ENCODE measurements at places on chromosomes 3 and 15.

DNA sequence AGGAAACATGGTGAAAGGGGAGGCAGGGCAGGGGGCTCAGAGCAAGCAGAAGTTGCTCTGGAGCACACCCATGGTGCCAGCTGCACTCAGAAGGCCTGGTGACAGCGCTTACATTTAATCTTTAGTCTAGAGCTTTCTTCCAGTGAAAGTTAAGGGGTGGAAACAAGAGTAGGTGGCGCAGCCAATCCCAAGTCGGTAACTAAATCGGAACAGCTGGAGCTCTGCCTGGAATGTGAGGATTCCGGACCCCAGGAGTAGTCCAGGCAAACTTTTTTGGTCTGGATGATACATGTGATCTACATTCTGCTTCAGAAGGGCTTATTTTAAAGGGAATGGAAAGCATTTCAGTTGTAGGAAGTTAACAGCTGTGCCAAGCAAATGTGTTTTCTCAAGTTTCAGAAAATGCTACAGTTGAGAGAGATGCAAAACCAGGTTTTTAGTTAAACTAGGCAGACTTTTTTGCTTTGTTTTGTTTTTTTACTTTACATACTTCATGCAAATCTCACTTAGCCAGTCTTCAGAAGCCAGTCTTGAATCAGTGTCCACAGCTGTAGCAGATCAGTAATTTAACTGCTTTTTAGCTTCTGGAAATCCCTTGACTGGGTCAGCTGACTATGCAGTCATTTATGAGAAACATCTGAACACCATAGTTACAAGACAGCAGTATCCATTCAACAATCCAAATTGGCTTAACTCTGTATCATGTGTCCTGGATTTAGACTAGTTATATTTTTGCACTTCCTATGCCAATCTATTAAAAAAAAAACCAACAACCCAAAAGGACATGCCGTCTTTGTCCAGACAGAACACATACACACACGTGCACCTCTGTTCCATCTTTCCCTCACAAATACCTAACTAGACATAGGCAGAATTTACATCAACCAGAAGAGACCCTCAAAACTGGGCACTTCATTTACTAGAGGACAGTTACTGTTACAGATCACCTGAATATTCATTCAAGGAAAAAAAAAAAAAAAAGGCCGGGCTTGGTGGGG is 33.2 kb downstream of the ZNF106 start:
- peak; percentile 48 for DNase-seq

DNA sequence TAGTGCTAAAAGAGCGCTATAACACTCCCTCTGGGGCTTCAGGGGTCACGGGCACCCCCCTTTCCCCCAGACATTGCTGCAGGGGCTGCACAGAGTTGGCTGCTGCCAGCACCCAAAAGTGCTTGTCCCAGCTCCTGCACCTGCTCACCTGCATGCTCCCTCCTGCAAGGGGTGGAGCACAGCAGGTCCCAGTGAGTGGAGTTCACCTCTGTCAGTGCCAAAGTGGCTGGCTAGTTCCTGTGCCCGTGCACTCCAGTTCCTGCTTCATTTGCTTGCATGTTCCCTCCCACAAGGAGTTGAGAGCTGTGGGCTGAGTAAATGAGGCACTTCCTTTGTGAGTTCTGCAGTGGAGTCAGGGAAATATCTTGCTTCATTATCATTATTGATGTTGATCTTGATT is 476.9 kb downstream of the SQOR start:
- DNase-seq = no peak

- peak; percentile 16 for DNase-seq
Measured at GRCh38 chr3:42229942-42230688, 35.9 kb downstream of the CCK start.

DNA sequence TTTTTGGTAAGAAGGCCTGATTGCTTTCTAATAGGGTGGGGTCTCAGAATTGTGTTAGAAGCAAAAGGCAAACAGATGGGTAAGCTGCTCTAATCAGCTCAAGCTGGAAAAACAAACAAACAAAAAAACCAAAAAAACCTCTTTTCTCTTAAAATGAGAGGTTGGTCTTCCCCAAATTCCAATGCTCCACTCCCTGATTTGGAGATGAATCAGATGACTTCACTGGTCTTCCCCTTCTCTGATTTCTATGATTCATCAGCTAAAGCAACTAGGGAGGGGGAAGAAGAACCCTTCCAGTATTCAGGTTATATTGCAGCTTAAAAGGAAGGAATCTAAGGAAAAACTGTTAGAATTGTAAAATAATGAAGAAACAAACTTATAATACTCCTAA is 9.6 kb upstream of the ANXA2 start:
- no peak for DNase-seq

- DNase-seq = no peak
Measured at GRCh38 chr15:34889476-34889875, 80.1 kb downstream of the AQR start.

GRCh38 chr15:69784798-69785566 is 312.7 kb downstream of the TLE3 start:
- no peak for DNase-seq

- DNase-seq = peak; percentile 61
Measured at GRCh38 chr15:78438619-78439285, 736 bp downstream of the IREB2 start.

DNA sequence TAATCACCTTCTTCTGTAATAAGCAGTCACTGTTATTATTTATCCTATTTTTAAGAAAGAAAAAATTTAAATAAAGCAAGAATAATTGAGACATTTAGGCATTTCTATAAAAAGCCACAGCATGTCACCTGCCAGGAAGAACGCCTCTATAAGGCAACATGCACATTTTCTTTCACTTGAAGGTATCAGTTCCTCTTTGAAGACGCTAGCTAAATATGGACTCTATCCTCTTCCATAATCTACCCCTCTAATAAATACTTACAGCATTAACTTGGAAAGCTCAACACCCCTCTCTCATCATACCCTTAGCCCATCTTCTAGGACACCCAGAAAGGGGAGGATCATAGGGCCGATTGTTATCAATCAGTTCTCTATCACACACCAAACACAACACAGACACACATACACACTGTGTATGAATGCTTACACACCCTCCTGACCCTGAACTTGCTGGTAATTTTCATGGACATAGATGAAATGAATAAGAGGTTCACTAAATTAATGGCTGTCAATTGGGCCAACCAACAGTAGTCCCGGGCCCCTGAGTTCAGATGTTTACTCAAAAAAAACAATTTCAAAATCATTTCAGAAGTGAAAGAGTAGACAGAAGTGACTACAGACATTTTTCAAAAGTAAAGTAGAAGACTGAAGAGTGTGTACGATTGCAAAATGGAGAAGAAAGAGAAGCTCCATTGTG is 102.5 kb downstream of the ZMAT3 start:
- no peak for DNase-seq

GRCh38 chr3:99466331-99466730 is 172.1 kb upstream of the COL8A1 start:
- DNase-seq = no peak

GRCh38 chr3:56413911-56414310 is 54.4 kb downstream of the ERC2 start:
- DNase-seq = no peak

DNA sequence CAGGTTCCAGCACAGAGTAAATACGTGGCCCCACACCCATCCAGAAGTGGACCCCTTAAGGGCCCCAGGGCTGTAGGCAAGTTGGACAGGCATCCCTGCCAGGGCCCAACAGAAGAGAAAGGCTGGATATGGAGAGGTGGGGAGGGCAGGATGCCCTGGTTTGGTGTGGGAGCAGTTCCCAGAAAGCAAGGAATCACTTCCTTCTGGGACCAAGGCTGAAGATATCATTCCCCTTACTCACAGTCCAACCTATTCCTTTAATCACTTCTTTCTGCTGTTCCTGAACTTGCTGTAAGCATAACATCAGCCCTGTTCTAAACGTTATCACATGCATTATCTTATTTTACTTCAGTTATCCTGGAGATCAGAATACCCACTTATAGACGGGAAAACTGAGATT is 6.1 kb upstream of the MESP2 start:
- DNase-seq = no peak

DNA sequence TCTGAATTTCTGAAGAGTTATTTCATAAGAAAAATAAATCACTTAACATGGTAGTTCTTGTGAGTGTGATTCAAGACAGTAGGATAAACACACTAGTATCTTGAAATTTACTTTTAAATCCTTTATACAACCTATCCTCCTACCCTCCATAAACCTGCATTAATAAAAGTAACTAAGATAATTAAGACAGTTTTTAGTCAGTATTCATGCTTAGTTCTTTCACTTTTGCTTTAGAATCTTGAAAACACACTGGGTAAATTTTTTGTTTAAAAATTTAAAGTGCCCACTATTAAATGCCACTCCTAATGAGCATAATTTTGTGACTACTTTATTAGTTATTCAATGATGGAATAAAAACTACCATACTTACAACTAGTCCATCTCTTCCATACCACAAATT is 28.8 kb downstream of the GOLIM4 start:
- no peak for DNase-seq

DNA sequence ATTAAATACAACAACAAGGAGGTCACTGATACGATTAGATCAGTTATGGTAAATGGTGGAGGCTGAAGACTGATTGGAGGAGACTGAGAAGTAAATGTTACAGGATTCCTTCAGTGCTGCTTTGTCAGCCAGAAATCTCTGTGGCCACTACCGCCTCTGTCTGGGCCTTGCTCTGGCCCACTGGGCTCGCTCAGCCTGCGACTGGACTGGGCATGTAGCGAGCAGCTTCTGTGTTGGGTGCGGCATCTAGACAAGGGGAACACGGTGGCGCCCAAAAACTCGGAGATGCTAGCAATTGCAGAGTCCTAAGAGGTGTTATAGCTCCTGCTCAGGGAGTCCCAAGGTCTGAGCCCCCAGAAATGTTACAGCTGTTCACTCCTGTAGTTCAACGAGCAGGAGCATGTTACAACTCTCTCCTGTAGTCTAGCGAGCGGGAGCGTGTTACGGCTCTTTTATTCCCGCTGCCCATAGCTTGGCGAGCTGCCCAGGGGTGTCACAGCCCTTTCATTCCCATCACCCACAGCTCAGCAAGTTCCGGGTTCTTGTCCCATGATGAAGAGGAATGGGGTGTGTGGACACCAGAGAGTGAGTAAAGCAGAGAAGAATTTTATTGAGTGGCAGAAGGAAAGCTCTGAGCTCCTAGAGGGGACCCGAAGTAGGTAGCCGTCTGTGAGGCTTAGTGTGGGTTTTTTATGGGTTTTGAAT is 24.7 kb downstream of the SLC15A2 start:
- DNase-seq = no peak

GRCh38 chr3:124895756-124896155 is 8.6 kb upstream of the ITGB5 start:
- no peak for DNase-seq

GRCh38 chr3:190533511-190534281 is 19.8 kb downstream of the IL1RAP start:
- DNase-seq = no peak

GRCh38 chr3:188860147-188860546 is 311.6 kb upstream of the TPRG1 start:
- no peak for DNase-seq

DNA sequence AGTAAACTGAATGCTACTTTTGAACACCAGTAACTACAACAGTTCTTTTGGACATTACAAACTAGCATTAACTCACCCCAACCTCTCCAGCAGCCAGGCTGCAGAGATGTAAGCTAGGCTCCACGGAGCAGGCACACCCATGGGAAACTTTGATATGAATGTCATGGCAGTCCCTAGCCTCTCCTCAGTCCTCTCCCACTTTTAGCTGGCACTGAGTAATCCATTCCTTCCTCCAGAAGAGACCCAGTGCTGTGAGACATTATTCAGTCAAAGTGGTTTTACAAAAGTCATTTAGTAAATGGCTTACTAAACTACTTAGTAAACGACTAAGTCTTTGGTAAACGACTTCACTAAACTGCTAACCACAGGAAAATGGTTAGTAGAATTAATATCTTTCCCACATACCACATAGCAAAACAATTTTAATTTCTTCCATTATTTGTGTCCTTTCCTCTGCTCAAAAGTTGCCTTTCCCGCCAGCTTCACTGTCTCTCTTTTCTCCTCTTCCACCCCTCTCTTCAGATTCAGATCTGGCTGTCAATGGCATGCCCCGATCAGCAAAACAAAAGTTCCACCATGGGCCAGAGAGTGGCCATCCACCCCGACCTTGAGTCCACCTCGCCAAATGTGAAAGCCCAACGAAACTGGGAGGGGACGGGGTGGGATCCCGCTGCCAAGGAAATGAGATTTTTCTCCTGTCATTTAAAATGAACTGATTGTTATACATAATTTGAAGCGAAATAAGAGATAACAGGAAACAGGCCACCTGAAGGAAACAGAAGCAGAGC is 67.5 kb upstream of the TJP1 start:
- DNase-seq = no peak

All from nephron progenitor cell (in vitro differentiated cells).